ENCODE measurements at places on chromosomes 11 and 22.

GRCh38 chr11:97202613-97203292 lies 812.9 kb downstream of the JRKL start:
- DNase-seq: no peak

GRCh38 chr11:13003736-13004493 lies 5.2 kb upstream of the RASSF10 start:
- DNase-seq: no peak

- no peak for DNase-seq
Measured at GRCh38 chr11:44226945-44227344, 83.0 kb downstream of the ALX4 start.

GRCh38 chr11:73154178-73154577 lies 12.1 kb upstream of the FCHSD2 start:
- peak; percentile 11 for DNase-seq

DNA sequence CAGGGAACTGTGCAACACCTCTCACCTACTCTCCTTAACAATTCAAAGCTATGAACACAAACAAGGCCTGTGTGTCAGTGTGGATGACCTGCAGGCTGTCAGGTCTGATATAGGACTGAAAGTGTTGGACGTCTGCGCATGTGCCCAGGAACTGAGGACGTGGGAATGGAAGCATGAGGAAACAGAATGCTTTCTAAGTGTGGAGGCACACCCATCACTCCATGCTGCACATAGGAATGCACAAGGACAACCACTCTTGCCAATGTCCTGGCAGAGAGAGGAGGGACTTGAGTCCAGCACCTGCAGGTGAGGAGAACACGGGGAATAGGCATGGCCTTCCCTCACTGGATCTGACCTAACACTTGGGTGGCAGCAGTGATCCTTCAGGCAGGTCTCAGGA lies 874.3 kb downstream of the OPCML start:
- no peak for DNase-seq

DNA sequence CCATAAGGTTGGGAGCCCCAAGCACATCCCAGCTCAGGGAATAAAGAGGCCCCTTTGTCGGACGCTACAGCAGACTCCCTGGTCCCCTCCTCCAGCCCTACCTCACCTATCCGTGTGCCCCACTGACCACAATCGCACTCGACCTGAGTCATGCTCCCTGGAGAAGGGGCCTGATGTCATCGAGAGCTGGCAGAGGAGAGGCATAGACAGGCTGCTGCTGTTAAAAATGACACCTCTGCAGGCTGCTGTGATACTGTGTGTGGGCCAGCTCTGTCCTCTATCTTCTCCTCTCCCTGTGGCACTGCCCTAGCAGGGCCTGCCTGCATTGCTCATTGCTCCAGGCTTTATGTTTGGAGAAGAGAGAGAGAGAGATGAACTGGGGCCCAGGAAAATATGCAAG lies 123.4 kb upstream of the SYT13 start:
- DNase-seq: no peak

- no peak for DNase-seq
Measured at GRCh38 chr11:12853652-12854296, 155.3 kb upstream of the RASSF10 start.

Measured in T-cell (primary cell).